ENCODE measurements at places on chromosomes 3 and 15.

- DNase-seq, result no peak
Measured at GRCh38 chr3:135917076-135917475, 48.5 kb upstream of the PPP2R3A start.

DNA sequence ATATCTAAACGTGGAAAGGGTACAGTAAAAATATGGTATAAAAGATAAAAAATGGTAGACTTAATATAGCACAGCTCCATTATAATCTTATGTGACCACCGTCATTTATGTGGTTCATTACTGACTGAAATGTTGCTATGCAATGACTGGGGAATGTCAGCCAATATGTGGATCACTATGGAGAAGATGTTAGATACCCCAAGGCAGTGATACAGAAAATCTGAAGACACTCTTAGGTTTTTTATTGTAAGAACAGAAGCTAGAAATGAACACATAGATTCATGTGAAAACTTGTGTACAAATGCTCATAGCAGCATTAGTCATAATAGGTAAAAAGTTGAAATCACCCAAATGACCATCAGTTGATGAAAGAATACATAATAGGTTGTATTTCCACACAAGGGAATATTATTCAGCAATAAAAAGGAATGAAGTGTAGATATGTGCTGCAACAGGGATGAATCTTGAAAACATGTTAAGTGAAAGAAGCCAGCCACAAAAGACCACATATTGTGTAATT is 18.4 kb downstream of the MEF2A start:
- no peak for DNase-seq

DNA sequence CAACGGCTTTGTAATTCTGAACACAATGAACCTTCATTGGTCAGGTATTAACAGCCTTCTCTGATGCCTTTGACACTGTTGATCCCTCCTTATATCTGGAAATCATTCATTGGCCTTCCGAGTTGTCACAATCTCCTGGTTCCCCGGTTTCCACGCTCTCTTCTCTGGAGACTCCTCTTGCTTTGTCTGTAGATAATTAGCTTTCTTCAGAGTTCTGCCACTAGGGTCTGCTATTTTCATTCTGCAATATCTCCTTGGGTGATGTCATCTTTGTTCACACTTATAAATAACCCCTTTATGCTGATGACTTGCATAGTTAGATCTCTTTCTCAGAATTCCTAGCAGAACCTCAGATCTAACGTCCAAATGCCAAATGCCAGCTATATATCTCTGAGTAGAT is 583.8 kb upstream of the ZNF717 start:
- DNase-seq, result no peak

- peak; percentile 38 for DNase-seq
Measured at GRCh38 chr3:28667646-28668621, 319.3 kb upstream of the AZI2 start.

DNA sequence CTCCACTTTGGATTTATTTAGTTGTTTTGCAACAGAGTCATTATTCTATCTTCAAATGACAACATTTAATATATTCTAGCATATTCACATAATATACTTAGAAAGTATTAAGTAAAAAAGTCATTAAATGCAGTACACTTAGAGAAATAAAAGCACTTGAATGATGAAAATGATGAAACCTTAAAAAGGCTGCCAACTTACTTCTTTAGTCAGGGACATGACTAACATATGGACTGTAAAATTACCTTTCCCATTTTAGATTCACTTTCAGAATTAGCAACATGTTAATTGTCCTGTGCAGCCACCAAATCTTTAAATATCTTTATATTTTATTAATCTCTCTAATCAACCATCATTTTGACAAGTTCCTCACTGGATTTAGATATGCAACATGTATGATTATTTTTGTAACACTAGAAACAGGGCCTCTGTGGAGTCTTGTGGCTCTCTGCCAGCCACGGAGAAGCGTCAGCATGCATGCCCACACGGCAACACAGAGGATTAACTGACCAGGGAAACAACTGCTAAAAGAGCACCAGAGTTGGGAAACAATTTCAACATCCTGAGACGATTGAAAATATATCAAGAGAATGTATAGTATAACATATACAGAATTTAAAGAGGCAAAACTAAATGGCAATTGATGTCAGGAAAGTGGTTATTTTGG is 95.7 kb downstream of the ANO10 start:
- DNase-seq, result no peak

- no peak for DNase-seq
Measured at GRCh38 chr15:28022181-28022580, 76.9 kb downstream of the OCA2 start.

DNA sequence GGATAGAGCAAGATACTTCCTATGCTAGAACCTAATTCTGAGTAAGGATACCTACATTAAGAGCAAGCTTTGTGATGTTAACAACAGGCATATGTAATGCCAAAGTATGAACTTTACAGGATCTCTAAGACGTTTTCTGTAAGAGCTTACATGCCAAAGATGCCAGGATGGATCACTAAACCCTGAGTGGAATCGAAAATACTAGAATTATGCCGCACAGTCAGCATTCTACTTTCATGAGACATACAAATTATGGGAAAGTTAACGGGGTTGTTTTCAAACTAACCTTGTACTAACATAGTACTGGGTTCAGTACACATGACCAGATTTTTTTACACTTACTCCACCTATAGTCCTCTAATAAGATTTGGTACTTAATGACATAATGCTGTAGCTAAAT is 55.1 kb downstream of the AAGAB start:
- no peak for DNase-seq

DNA sequence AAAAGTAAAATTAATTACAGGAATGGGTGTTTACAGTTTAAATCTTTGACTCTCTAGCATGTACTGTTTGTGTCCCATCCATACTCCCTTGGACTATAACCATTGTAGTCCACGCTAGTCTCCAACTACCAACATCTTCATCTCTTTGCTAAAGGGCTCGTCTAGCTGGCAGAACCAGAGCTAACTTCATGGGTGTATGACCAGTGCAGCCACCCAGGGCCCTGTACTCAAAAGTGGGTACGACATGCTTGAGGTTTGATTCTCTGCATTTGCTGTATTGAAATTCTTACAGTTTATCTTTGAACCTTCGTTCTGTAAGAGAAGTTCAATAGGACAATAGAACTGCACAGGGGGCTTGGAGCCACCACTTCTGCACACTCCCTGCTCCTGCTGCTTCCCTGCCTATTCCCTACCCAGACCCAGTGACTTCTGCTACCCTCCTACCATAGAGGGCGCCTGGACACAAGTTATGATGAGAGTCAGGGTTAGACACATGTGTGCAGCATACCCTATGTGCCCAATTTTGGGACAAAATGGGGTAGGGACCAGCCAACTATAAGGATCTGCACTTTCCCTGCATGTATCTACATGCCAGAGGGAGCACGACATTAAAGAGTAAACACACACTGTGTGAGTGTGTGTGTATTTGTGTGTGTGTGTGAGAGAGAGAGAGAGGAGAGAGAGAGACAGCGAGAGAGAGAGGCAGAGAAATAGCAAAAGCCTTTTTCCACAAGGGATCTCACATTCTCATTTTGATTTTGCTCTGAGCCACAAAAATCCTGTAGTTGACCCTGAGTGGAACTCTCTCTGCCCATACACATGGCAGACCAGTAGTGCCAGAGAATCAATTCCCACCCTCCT is 59.0 kb upstream of the NECTIN3 start:
- DNase-seq, result no peak

DNA sequence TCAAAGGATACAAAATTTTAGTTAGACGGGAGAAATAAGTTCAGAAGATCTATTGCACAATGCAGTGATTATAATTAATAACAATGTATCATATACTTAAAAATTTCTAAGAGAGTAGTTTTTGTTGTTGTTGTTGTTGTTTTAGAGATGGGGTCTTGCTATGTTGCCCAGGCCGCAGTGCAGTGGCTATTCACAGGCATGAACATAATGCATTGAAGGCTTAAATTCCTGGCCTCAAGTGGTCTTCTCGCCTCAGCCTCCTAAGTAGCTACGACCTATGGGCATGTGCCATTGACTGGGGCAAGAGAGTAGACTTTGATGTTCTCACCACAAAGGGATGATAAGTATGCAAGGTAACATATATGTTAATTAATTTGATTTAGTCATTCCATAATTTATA is 7.5 kb downstream of the STRIT1 start:
- no peak for DNase-seq

Data from CD4-positive, alpha-beta T cell treated with Interleukin-10 for 1 hour (primary cell).